T47D (cell line): ENCODE measurements at places on chromosomes 2 and 18.
A peak's percentile ranks its signal among the peaks of the same experiment; 100 is the strongest.

DNA sequence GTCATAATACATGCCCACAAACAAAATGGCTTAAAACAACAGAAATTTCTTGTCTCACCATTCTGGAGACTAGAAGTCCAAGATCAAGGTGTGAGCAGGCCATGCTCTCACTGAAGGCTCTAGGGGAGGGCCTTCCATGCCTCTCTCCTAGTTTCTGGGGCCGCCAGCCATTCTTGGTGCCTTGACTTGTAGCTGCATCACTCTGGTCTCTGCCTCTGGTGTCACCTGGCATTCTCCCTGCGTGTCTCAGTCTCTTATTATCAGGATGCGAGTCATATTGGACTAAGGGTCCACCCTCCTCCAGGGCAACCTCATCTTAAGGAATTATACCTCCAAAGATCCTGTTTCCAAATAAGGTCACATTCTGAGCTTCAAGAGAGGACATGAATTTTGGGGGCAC lies 76.1 kb downstream of the KCNF1 start:
- DNase-seq: no peak

- no peak for DNase-seq
Measured at GRCh38 chr2:222391743-222392285, 32.5 kb upstream of the SGPP2 start.

- no peak for DNase-seq
Measured at GRCh38 chr2:187549951-187550555, 4.2 kb downstream of the TFPI start.

GRCh38 chr2:76256458-76257088 lies 545.9 kb upstream of the GCFC2 start:
- peak; percentile 3 for DNase-seq

GRCh38 chr2:151481744-151482143 lies 72.0 kb downstream of the RIF1 start:
- DNase-seq: no peak

DNA sequence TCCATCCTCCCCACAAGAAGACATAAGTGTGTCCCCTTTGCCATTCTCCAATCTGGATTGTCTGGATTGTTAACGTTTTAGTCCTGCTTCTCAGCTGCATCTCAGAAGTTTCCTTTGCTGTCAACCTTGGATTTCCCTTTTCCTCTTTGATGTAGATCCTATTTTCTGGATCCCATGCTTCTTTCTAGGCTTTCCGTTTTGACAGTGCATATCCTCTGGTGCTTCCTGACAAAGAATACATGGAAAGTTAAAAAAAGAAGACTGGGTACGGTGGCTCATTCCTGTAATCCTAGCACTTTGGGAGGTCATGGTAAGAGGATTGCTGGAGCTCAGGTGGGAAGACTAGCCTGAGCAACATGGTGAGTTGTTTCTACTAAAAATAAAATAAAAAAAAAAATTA lies 26.8 kb downstream of the ABI2 start:
- DNase-seq: no peak

GRCh38 chr2:36554531-36554930 lies 43.4 kb downstream of the FEZ2 start:
- no peak for DNase-seq

GRCh38 chr2:214550786-214551185 lies 139.9 kb downstream of the VWC2L start:
- no peak for DNase-seq

DNA sequence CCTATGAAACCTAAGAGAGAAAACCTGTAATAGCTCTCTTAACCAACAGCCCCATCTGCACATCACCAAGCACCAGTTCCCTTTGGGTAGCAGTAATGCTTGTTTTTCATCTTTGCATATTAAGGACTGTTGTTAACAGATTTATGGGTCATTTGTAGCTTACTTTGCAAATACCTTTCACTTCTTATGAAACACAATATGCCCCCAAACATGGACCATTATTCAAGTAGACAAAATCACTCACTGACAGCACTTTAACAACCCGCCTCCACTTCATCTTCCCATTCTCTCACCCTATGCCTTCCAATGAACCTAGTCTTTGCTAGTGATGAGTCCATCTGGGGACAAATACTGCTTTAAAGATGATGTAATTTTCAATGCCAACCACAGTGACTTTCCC lies 64.4 kb downstream of the GFPT1 start:
- no peak for DNase-seq

DNA sequence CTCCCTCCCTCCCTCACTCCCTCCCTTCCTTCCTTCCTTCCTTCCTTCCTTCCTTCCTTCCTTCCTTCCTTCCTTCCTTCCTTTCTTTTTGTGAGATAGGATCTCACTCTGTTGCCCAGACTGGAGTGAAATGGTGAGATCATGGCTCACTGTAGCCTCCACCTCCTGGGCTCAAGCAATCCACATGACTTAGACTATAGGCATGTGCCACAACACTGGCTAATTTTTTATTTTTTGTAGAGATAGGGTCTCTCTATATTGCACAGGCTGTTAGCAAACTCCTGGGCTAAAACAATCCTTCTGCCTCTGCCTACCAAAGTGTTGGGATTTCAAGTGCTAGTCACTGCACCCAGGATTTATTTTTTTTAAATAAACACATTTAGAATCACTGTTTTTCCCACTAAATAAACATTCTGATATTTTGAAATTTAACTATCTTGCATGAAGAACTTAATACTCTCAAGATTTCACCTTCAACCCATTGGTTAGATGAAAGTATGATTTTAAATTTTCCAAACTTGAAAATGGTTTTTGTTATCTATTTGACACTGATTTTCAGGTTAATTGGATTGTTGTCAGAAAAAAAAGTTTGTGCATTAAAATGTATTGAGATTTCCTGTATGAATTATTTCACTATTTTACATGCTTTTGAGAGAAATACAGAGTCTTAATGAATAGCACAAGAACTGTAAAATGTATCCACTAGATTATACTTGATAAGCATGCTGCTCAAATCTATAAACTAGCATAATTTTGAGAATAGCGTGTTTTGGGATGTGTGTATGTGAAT lies 745.1 kb downstream of the TSN start:
- no peak for DNase-seq

DNA sequence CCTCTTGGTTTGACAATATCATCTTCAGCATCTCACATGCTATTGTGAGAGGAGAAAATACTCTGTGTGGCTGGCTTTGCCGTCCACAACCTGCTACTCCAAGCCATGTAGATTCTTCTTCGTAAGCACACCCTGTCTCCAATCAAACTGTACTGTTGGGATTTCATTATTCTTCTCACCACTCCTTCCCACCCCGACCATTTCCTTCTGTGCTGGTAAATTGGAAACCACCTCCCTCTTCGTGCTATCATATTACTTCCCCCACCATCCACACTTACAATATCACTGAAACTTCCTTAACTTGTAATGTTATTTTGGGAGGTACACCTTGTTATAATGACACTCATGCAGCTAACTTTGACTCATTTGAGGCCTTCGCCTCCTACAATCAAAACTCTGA lies 3.2 kb upstream of the AGXT start:
- DNase-seq: no peak

GRCh38 chr2:191049728-191050639 lies 36.0 kb upstream of the STAT1 start:
- DNase-seq: no peak

GRCh38 chr2:196160101-196160500 lies 11.3 kb downstream of the STK17B start:
- no peak for DNase-seq

- peak; percentile 57 for DNase-seq
Measured at GRCh38 chr2:65922794-65923193, 490.4 kb upstream of the SPRED2 start.

- DNase-seq: no peak
Measured at GRCh38 chr2:177053716-177054115, 158.9 kb upstream of the HNRNPA3 start.

DNA sequence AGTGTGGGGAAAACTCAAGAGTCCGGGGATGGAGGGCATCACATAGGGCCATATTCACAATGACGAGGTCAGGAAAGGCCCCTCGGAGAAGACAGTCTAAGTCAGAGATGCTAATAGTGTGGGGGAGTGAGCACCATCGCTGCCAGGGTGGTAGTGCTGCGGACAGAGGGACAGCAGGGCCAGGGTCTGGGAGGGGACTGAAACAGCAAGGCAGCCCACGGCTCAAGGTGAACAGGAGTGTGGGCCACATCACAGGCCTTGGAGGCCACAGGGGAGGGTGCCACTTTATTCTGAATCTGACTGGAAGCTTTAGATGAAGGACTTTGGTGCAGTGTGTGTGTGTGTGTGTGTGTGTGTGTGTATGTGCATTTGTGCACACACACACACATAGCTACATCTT lies 130.9 kb upstream of the GLI2 start:
- no peak for DNase-seq

- DNase-seq: no peak
Measured at GRCh38 chr2:120749506-120750431, 14.1 kb downstream of the GLI2 start.

GRCh38 chr2:169038338-169038757 lies 7.2 kb upstream of the ABCB11 start:
- no peak for DNase-seq

DNA sequence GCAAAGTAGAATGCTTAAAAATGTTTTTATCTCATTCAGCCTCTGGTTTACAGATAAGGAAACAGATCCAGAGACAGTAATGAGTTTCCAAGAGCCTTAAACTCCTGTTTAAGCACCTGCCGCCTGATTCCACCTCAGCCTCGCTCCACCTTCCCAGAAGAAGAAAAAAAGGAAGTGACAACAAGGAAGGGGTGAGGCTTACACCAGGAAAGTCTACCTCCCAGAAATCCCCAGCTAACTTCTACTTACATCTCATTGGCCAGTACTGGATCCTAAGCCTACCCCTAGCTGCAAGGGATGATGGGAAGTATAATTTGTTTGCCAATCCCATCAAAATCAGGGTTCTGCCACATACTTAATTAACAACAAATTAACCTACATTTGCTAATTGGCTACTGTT lies 15.3 kb upstream of the ARID5A start:
- DNase-seq: no peak

GRCh38 chr2:63834401-63834800 lies 7.3 kb upstream of the UGP2 start:
- DNase-seq: no peak

GRCh38 chr2:16247326-16248122 lies 307.2 kb downstream of the MYCN start:
- no peak for DNase-seq

GRCh38 chr2:60354713-60355112 lies 198.7 kb downstream of the BCL11A start:
- no peak for DNase-seq

- DNase-seq: no peak
Measured at GRCh38 chr18:3100498-3101132, 87.7 kb upstream of the LPIN2 start.

- DNase-seq: peak; percentile 15
Measured at GRCh38 chr2:27379836-27380625, 503 bp downstream of the ZNF513 start.

- DNase-seq: no peak
Measured at GRCh38 chr2:97673182-97673914, 3.8 kb downstream of the C2orf92 start.

DNA sequence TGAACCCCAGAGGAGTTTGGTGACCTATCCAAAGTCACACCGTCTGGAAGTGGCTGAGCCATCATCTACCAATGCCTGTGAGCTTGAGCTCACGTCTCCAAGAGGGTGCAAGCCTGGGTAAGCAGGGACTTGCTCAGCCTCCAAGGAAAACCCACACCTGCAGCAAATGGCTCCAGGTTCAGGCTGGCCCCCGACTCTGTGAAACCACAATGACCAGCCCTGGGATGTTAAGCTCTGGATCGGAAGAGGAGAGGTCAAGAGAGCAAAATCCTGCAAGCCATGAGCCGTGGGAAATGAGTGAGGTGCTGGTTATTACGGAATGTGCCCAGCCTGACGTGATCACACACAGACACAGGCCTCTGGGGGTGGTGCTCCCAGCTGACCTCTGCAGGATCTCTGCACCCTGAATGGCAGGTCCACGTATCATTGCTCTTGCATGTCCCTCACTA lies 94.1 kb upstream of the OTOS start:
- no peak for DNase-seq

- DNase-seq: no peak
Measured at GRCh38 chr2:170019060-170019805, 158.7 kb upstream of the MYO3B start.

- DNase-seq: peak; percentile 8
Measured at GRCh38 chr18:58310517-58310916, 266.5 kb downstream of the NEDD4L start.

GRCh38 chr2:171554991-171555615 lies 32.8 kb downstream of the CYBRD1 start:
- DNase-seq: no peak

DNA sequence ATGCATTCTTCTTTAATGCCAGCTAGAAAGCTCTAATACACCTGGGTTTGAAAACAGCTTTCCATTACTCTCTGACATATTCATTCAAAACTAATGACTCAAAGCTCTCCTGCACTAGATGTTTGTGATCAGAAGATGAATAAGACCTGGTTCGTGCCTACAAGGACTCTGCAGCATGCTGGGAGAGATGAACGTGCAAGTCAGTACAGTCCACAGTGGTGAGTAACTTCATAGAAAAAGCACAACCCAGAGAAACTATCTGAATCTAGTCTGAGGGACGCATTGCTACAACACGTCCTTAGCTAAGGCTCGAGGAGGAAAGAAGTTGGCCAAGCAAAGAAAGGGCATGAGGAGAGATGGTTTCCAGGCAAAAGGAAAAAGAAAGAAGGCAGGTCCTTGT lies 234.3 kb downstream of the OSR1 start:
- DNase-seq: no peak

DNA sequence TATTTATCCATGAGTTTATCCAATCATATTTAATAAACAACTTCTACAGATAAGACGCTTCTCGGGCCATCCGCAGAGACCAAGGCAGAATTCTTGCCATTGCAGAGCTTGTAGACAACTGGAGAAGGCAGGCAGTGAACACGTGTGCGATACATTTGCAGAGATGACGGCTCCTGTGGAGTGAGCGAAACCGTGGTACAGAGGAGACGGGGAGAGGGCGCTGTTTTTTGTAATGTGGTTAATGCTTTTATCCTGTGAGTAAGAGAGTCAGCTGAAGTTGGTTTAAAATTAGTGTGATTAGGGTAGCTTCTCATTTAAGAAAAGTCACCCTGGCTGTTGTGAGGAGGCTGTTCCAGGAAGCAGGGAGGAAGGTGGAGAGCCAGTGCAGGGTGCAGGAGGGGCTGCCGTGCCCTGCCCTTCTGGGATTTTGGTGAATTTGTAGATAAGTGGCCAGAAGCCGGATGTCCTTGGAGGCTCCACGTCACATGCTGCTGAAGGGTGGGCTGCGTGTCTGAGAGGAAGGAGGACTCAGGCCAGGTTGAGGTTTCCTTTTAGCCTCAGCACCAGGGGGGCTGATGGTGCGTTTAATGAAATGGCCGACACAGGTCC lies 151.4 kb downstream of the SNTG2 start:
- DNase-seq: no peak

GRCh38 chr2:246489-247144 lies 17.2 kb downstream of the SH3YL1 start:
- peak; percentile 70 for DNase-seq
